ENCODE measurements at places on chromosomes 7 and 10. TPM values are rescaled to one million over a fixed set of nuclear protein-coding genes. Genes with fewer than 3 reads are reported as not detected.

Gene XRCC2
- total RNA-seq = 1.2 TPM

DNA sequence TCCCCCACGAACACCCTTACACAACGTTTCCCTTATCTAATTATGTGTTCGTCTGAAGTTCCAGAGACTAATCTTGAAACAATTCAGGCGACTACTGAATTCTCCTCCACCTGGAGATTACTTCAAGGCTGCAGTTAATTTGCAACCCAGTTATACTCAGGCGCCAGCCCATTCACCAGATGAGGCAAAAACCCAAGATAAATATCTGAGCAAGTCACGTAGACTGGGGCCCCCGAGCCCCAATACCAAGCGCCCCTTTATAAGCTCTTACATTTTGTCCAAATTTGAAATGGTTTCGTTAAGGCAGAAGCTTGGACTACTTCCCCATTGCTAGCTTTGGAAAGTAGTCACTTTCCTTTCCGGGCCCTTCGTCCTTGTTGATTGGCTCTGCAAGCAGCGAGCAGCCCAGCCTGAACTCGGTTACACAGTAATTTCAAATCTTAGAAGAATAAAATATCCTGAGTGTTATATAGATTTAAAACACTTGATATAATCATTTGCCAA is 1.2 kb downstream of the TPK1 start:
- H3K4me3 ChIP-seq = peak overlapping the region; percentile 98
- peak; percentile 76 for DNase-seq
- H3K36me3 ChIP-seq = no peaks in the 10 kb centered on the region

DNA sequence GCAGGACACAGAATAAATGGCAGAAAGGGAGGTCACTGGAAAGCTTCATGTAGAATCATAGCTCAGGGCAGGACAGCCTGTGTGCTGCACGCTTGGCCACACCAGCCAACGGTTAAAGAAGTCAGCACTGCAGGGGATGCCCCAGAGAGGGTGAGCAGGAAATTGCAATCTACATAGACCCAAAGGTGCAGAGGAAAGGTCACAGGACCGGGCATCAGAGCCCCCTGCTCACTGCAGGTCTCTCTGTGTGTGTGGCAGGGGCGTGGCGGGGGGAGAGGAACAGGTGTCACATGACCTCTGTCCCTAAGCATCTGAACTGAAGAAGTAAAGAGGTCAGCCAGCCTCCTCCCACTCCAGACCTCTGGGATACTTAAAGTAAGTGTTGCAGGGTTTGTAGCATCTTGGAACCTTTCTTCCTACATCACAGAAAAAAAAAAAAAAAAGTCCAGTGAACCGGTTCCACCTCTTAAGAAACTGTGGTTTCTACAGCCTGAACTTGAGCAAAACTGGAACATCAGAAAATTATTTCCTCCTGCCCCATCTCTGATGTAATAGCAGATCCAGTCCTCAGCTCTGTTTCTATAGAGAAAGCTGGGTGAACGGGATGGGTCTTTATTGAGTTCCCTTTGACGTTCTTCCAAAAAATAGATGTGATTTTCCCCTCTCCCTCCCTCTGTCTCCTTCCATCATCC is 64.3 kb downstream of the RGS10 start:
- H3K27me3 ChIP-seq = no peaks in the 10 kb centered on the region
- peak overlapping the region; percentile 42 for H3K4me3 ChIP-seq
- peak overlapping the region; percentile 47 for H3K27ac ChIP-seq
- H3K36me3 ChIP-seq = no peaks in the 10 kb centered on the region

Gene TBX20
- not detected for total RNA-seq

Gene PARP12
- total RNA-seq = 160 TPM

Gene ZNF727
- 0.83 TPM for total RNA-seq

GRCh38 chr10:33233635-33234034 is 100.8 kb downstream of the NRP1 start:
- H3K27me3 ChIP-seq = no peaks in the 10 kb centered on the region
- no peaks in the 10 kb centered on the region for H3K4me1 ChIP-seq
- no peak overlapping the region for H3K4me3 ChIP-seq
- no peak for DNase-seq
- H3K36me3 ChIP-seq = no peaks in the 10 kb centered on the region

DNA sequence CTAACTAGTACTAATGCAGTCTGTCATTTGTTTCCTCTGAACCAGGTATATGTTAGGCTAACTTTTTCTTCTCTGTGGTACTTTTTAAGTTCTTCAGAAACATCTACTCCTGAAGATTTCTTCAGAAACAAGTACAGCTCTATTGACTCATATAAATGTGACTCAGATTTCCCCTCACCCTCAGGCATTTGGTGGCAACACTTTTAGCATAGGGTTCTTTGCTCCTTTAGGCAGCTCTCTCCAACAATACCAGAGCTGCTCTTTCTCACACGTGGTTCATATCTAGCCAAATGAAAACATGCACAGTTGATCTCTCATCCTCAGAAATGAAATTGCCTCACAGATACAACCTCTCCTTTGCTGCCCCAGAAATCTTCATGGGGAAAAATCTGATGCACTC is 939.8 kb downstream of the SORCS1 start:
- no peaks in the 10 kb centered on the region for H3K4me1 ChIP-seq
- H3K36me3 ChIP-seq = no peaks in the 10 kb centered on the region
- no peak overlapping the region for H3K4me3 ChIP-seq
- H3K27ac ChIP-seq = no peak overlapping the region
- DNase-seq = no peak

Gene DOCK1
- total RNA-seq = not detected

Gene SFMBT2
- 24.0 TPM for total RNA-seq

GRCh38 chr7:29113384-29114102 is 32.8 kb downstream of the CPVL start:
- peaks cover 4% of the 10 kb centered on the region for H3K4me1 ChIP-seq
- no peaks in the 10 kb centered on the region for H3K27me3 ChIP-seq
- H3K27ac ChIP-seq = no peak overlapping the region
- no peak overlapping the region for H3K4me3 ChIP-seq
- no peak for DNase-seq

GRCh38 chr7:2834748-2835441 is 9.2 kb downstream of the GNA12 start:
- no peak for DNase-seq
- peaks cover 26% of the 10 kb centered on the region for H3K4me1 ChIP-seq
- no peak overlapping the region for H3K4me3 ChIP-seq
- no peaks in the 10 kb centered on the region for H3K27me3 ChIP-seq
- no peaks in the 10 kb centered on the region for H3K36me3 ChIP-seq

GRCh38 chr7:108848486-108848885 is 278.8 kb downstream of the DNAJB9 start:
- DNase-seq = no peak
- H3K27me3 ChIP-seq = no peaks in the 10 kb centered on the region
- H3K4me3 ChIP-seq = no peak overlapping the region
- H3K36me3 ChIP-seq = no peaks in the 10 kb centered on the region
- no peaks in the 10 kb centered on the region for H3K4me1 ChIP-seq

Gene GPC2
- 6.1 TPM for total RNA-seq

DNA sequence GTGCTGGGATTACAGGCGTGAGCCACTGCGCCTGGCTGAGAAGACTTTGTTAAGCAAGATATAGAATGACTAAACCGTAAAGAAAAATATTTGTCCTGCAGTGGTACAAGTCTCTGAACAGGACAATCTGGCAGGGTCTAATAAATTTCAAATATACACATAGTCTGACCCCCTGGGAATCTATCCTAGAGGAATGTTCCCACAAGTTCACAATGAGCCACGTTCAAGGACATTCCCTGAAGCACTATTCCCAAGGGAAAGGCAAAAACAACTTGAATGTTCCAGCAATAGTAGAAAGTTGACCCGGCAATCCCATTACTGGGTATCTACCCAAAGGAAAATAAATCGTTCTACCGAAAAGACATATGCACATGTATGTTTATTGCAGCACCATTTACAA is 82.0 kb downstream of the HIP1 start:
- H3K27ac ChIP-seq = no peak overlapping the region
- H3K4me3 ChIP-seq = no peak overlapping the region
- H3K27me3 ChIP-seq = no peaks in the 10 kb centered on the region
- no peak for DNase-seq

All from B cell (primary cell).